ENCODE measurements at places on chromosomes 3 and 15.

DNA sequence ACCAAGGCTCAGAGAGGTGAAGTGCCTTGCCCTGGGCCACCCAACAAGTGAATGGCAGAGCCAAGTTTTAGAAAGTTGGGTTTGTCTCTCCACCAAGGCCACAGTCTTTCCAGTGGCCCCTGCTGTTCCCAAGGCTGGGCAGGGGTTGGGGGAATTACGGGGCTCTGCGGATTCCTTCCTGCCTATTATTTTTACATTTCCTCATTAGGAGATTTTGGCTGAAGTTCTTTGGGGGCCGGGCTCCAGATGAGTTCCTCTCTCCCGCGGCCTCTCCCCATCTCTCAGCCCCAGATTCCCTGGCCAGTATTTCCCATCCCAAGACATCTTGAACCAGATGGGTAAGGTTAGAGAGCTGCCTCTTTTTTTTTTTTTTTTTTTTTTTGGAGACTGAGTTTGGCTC lies 44.0 kb upstream of the SMAD6 start:
- DNase-seq, result no peak

- no peak for DNase-seq
These were observed 162.6 kb downstream of the IL1RAP start for GRCh38 chr3:190676481-190676880.

DNA sequence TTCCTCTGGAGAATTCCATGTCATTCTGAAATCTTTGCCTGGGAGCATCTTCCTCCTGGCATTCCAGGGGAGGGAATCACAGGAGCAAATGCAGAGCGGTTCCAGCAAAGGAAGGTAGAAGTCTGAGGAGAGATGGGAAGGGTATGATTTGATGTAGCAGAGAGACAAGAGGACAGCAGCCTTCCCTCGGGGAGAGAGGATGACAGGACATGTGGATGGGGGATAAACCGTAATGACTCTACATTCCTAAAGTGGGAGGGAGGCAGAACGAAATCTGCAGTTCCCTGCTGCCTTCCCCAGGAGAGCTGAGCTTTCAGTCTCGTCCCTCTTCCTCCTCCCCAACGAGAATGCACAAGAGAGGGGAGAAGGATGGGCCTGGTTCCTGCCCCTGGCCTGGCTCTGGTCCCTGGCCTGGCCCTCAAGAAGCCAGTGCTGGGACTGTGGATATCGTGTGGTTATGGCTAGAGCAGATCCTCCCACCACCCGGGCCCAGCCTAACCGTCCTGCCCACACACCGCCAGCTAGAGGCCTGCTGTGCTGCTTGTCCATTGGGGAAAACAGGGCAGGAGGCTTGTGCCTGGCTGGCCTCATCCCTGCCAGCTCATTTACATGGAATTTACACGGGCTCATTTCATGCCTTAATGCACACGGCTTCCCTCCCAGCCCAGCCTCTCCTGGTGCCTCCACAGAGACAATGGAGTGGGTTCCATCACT lies 26.6 kb downstream of the SEMA7A start:
- no peak for DNase-seq

- no peak for DNase-seq
These were observed 179.2 kb downstream of the CLSTN2 start for GRCh38 chr3:140113996-140114788.

GRCh38 chr15:81101894-81102815 lies 31.9 kb upstream of the CFAP161 start:
- no peak for DNase-seq

DNA sequence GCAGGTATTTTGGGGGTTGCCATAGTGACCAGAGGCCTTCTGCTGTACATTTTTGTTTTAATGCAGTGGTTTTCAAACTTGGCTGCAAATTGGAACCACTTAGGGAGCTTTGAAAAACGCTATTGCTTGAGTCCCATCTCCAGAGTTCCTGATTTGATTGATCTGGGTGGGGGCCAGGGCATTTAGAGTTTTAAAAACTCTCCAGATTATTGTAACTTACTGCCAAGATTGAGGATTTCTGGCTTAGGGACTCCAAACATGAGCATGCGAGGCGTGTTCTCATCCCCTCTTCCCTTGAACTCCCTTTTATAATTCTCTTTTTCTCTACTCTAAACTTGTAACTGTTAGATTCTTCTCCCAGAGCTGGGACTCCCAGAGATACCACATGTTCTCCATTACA lies 340.8 kb upstream of the SUCLG2 start:
- DNase-seq, result no peak

GRCh38 chr3:187005827-187006481 lies 75.6 kb downstream of the ST6GAL1 start:
- no peak for DNase-seq

- DNase-seq, result no peak
These were observed 36.5 kb downstream of the GNB4 start for GRCh38 chr3:179414804-179415203.

DNA sequence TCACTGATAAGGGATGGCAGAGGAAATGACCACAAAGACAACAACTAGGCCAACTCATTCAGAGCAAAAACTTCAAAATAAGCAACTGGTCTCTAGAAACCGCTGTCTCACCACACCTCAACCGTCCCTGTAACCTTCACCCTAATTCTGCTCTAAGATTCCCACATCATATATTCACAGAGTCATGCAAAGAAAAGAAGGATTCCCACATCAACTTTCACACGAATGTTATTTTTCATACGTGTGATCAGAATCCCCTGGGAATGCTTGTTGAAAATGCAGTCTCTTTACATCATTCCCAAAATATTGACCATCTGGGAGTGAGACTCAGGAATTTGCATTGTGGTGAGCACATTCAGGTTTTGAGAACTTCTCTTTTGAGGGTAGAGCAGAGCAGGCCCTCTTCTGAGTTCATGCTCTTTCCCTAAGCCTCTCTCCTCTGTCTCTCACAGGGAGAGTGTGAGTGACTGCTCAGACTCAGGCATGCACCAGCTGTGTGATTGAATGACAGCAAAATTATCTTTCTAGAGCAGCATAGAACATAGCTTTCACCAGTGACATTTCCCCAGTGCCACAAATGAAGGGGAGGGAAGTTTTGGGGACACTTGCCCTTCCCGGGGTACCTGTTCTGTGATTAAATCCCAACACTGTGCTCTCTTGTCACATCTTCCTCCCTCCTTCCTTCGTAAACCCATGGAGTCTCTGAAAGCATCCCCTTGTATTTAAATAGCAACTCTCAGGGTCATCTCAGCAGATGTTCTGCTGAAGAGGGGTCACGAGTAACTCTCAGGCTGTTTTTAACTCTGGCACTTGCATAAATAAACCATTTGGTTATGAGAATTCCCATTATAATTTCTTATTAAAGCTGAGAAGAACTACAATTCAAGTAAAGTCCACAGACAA lies 170.9 kb downstream of the PLCL2 start:
- no peak for DNase-seq

All from activated T-helper 9 cell treated with anti-CD3 and anti-CD28 coated beads, Interleukin-2, amount 50 U/mL, for 16 hours (primary cell).